ENCODE measurements at places on chromosomes 5 and 9.

- no peak for DNase-seq
Observed at GRCh38 chr9:7042124-7042523, 284.4 kb downstream of the KDM4C start.

GRCh38 chr9:36543916-36544315, 28.8 kb upstream of the MELK start:
- DNase-seq: no peak

GRCh38 chr5:134387443-134387842, 16.1 kb downstream of the UBE2B start:
- no peak for DNase-seq

- DNase-seq: no peak
Observed at GRCh38 chr9:78026416-78026815, 5.2 kb downstream of the GNAQ start.

DNA sequence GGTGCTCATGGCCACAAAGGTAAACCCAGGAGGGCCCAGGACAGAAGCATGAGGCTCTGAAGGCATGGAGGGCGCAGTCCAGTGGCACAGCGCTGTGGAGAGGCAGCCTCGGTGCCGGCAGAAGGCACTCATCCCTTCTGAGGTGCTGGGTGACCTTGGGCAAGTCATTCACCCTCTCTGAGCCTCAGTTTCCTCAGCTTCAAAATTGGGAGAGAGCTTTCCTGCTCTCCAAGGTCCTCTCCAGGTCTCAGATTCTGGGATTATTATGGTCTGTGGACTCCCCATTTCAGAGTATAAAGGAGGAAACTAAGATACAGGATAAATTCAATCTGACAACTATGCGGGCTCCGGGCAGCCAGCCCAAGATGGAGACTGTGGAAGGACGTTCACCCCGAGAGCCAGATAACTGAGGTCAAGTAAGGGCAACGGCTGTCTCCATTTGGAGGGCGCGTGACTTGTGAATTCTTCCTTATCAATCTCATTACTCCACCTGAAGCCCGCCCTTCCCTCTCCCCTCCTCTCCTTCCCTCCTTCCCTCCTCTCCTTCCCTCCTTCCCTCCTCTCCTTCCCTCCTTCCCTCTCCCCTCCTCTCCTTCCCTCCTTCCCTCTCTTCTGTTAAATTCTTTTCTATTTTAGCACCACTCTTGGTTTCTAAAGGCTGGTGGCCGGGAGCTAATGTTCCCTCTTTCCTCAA, 58.1 kb downstream of the LRSAM1 start:
- no peak for DNase-seq
